ENCODE measurements at places on chromosomes 7 and 10. TPM values are rescaled to one million over a fixed set of nuclear protein-coding genes. Genes with fewer than 3 reads are reported as not detected.

DNA sequence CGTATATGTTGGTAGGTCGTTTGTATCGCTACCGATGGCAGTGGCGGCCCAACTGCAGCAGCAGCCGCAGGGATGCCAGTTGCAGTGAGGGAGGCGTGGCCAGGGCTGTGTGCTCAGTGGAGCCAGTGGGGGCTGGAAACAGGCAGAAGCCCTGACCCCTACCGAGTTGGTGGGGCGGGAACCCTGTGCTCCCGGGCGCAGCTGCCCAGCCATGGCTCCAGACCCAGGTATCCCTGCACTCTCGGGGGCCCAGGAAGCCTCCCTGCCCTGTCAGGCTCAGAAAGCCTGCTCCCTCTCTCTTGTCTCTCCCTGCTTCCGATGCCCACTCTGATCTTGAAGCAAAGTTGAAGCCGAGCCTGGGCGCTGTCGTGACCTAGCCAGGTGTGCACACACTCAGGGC lies 78.6 kb upstream of the ITGB1 start:
- DNase-seq = no peak

GRCh38 chr7:118648002-118648401 lies 423.5 kb downstream of the ANKRD7 start:
- DNase-seq = no peak

- DNase-seq = no peak
These were observed 11.3 kb upstream of the NEBL start for GRCh38 chr10:20908391-20908790.

GRCh38 chr10:78744491-78745090 lies 324.2 kb upstream of the ZMIZ1 start:
- DNase-seq = no peak

- DNase-seq = peak; percentile 17
These were observed 55.7 kb downstream of the NOD1 start for GRCh38 chr7:30422922-30423321.

DNA sequence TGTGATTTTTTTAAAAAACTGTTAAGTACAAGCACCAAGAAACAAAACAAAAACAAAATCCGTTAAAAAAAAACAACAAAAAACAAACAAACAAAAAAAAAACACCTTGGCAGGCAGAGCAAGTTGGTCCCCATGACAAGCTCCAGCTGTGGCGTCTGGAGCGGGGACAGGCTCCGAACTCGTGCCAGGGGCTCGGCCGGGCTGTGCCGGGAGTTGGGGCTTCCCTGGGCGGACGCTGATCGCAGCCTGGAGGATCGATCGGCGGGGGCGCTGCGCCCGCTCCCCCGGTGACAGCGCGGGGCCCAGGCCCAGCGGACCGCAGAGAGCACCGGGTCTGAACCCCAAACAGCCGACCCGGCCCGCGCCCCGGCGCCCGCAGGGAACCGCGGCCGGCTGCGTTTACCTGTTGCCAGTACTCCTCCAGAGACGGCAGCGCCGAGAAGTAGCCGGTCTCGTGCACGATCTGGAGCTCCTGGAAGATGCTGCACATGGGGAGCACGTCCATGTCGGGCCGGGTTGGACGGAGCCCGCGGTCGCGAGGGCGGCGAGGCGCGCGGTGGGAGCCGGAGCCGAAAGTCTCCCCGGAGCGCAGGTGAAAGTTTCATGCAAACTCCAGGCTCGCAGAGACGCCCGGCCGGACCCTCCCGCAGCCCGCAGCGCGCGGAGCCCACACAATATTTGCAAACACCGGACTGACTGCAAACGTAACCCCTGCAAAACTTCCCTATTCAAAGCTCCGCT lies at the start of gene KLF6:
TSS of gene KLF6 (minus strand) at position 700 of the 741 bp plus-strand sequence. CDS start at position 505, 195 bp downstream.
- DNase-seq = no peak

GRCh38 chr10:114095559-114096337 lies 52.1 kb downstream of the ADRB1 start:
- DNase-seq = no peak

DNA sequence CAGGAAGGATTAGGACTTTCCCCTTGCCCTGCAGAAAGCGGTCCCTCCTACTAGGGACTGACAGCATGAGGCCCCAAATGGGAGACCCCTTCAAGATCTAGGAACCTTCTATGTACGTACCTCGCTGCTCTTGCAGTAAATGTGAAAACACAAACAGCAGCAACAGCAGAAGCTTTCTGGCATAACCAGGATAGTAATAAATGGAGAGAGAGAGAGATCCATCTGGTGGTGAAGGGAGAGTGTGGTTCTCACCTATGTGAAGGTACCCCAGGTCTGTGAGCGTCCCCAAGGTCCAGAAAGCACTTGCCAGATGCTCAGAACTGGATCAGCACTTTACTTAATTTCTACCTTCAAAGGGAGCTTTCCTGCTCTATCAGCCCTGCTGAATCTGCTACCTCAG lies 592.7 kb downstream of the PARD3 start:
- no peak for DNase-seq

- DNase-seq = no peak
These were observed 91.5 kb upstream of the MXI1 start for GRCh38 chr10:110115784-110116520.

DNA sequence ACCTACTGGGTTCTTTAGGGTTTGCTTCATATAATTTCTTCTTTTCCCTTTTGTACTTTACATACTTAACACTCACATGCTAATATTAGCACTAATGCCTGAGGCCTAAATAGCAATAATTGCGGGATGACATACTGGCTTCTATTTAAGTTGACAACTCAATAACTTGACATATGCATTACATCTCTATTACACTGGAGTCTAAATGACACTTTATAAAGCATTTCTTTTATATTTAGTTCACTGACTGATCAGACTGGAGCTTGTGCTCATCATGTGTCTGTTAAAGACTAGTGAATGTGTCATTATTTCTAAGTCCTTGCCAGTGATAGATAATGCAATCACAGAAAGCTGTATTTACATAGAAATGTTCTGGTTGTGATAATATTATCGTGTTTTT lies 472.1 kb upstream of the SEMA3A start:
- no peak for DNase-seq

DNA sequence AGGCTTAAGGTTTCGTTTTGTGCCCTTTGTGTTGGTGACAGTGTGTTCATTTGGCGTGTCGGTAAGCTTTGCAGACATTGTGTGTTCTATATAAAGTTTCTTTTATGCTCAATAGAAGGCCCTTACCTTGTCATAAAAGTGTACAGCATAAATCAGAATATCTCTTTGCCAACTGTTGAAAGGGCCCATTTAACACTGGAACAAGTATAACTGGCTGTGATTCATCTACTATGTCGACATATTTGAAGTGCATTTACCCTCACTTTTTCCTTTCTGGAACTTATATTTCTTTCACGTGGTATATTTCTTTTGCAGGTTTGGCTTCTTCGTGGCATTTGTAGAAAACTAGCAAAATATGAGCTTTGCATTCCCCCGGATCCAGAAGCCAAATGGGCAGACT lies 32.7 kb downstream of the EEPD1 start:
- DNase-seq = no peak

DNA sequence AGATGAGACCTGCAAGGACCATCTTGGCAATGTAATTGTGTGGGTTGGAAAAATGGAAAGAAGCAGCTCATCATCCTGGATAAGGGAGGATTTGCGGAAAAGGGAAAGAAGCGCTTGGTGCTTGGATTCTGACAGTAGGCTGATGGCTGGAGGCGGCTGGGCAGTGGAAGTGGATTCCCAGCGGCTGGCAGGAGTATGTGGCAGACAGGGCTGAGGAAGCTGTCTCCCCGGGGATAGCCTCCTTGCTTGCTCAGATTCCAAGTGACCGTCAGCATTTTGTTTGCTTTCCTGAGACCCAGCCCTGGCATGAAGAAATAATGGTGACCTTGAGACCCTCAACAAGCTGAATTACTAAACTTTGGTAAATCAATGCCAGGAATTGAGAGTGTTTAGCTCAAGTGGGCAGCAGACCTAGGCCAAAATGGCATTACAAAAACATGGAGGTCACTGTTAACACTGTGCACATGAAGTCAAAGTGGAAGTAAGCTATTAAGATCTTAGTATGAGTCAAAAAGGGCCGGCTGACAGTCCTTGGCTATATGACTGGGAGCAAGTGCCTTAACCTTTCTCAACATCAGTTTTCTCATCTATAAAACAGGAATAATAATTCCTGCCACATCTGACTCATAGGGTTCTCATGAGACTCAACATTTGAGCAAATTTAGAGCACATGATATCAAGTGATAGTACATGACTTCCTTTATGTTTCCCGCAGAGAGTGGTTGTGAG lies 21.3 kb downstream of the SLC25A28 start:
- no peak for DNase-seq

DNA sequence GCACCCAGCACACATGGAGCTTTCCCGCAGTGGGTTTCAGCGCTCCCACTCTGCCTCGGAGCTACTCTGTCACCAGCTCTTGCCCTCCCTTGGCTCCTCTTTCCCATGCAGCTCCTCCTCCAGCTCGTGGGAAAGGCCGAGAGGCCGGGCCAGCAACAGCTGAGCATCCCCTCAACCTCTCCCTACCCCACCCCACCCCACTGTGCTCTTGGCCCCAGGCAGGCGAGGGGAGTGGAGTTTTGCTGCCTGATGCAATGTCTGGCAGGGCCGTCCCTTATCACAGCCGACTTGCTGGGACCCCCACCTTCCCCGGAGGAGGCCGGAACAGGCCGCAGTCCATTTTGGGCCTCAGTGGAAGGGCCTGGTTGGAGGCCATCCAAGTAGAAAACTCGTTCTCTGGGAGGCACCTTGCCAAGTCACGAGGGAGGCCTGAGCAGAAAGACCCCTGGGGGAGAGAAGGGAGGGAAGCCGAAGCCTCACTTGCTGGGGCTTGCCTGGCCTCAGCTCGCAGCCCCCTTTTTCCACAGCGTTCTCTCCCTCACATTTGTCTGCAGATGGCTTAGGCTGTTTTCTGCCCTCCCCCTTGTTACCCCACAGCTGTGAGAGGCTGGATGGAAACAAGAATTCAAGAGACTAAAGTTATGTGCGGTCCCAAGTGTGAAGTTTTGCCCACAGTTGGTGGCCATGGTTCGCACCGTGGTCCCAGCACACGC lies 35.3 kb downstream of the CHST3 start:
- peak; percentile 84 for DNase-seq

GRCh38 chr7:69204943-69205342 lies 393.3 kb upstream of the AUTS2 start:
- no peak for DNase-seq

GRCh38 chr7:18756378-18757050 lies 261.0 kb downstream of the HDAC9 start:
- DNase-seq = no peak

- DNase-seq = no peak
These were observed 230.6 kb upstream of the GRB10 start for GRCh38 chr7:51013218-51013786.

GRCh38 chr10:45227456-45227855 lies 88.0 kb downstream of the OR13A1 start:
- no peak for DNase-seq

GRCh38 chr7:30925117-30925516 lies 13.5 kb downstream of the AQP1 start:
- no peak for DNase-seq

DNA sequence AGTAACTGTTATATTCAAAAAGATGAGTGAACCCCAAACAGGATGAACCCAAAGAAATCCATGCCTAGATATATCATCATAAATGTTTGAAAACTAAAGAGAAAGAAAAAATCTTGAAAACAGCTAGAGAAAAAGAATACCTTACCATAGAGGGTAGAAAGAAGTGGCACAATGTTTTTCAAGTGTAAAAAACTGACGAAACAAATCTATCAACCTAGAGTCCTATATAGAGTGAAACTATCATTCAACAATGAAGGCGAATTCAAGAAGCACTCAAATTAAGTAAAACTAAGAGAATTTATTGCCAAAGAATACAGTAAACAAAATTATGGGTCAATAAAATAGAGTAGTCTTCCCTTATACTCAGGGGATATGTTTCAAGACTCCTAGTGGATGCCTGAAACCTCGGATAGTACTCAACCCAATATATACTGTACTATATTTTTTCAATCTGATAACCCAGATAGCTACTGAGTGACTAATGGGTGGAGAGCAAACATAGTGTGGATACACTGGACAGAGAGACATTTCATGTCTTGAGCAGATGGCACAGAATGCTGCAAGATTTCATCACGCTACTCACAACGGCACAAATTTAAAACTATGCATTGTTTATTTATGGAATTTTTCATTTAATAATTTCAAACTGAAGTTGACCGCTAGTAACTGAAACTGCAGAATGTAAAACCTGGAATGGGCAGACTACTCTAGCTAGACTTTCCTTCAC lies 52.6 kb upstream of the TMEM106B start:
- no peak for DNase-seq

DNA sequence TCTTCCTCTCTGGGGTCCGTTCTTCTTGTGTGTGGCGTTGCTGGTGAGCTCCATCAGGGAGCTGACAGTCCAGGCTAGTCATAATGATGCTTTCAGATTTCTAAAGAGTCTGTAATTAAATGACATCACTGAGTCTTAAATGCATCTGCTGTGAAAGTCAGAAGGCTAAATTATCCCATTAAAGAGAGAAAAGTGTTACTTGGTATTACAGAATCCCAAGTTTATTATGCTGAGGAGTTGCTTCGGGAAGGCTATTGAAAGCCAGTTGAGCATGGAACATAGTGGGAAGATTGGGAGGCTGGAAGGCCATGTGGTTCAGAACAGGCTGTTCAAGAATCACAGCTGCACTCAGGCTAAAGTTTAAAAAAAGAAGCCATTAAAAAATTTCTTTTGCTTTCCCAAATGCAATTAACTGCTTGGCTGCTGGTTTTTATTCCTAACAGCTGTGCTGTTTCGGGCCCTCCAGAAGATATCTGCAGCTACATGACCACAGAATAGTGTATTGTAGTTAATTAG lies 342.6 kb upstream of the LRGUK start:
- peak; percentile 35 for DNase-seq

GRCh38 chr7:2689951-2690705 lies 2.1 kb downstream of the AMZ1 start:
- peak; percentile 31 for DNase-seq

- DNase-seq = peak; percentile 68
These were observed 843 bp upstream of the GATA3 start for GRCh38 chr10:8053446-8054243.

DNA sequence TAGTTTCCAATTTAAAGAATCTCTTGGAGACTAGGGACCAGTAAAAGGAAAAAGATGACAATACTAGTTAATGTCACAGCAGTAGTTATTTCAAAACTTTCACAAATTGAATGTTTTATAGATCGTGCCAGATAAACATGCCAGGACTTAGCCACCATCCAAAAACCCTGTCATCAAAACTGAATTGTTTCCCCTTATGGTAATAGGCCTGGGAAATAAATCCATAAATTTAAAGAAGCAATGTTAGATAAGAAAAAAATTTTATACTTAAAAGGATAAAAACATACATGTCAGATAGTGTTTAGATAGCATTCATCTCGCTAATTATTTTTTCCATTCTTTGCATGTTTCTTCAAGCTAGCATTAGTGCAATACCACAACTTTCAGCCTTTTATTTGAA lies 71.2 kb downstream of the SUGCT start:
- DNase-seq = no peak

GRCh38 chr10:13382703-13383398 lies 34.8 kb upstream of the SEPHS1 start:
- no peak for DNase-seq

Gene EN2
- 0.69 TPM for total RNA-seq

Gene LRRC61
- total RNA-seq = not detected

Gene TRIM50
- not detected for total RNA-seq

Gene VSTM4
- total RNA-seq = 0.64 TPM

Data from LHCN-M2 (cell line).